Caco-2 (cell line): ENCODE measurements at places on chromosomes 4 and X. TPM values are rescaled to one million over a fixed set of nuclear protein-coding genes. Genes with fewer than 3 reads are reported as not detected.

- H3K27ac ChIP-seq = no peak overlapping the region
- no peak overlapping the region for H3K4me3 ChIP-seq
Measured at GRCh38 chr4:13328591-13328990, 155.5 kb downstream of the RAB28 start.

GRCh38 chr4:17654701-17655100 lies 40.3 kb downstream of the MED28 start:
- no peak overlapping the region for H3K27ac ChIP-seq
- H3K36me3 ChIP-seq = no peaks in the 10 kb centered on the region
- no peaks in the 10 kb centered on the region; the same call in 1 of the 2 replicates for H3K27me3 ChIP-seq
- no peak overlapping the region for H3K4me3 ChIP-seq
- DNase-seq = no peak
- H3K4me1 ChIP-seq = no peaks in the 10 kb centered on the region

PCDH19 gene
- 0.11 and 0.14 TPM in 2 replicates for total RNA-seq

DNA sequence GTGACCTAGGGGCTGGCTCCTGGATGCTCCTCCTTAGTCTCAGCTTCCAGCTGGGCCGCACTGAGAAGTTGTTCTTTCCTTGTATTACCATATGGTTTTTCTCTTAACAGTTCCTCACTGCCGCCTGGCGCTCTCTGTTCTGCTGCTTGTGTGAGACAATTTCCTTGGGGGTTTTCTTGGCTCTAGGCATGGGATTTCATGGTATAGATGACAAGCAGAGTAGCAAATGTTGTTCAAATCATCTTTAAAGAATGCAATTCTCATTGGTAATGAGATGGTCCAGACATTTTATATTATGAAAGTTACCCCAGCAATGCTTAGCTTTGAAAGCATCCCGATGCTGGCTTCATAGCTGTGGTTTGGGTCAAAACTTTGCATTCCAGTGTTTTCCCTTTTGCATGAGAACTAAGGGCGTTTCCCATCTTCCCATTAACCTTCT lies 37.6 kb downstream of the SEPTIN11 start:
- no peak for DNase-seq
- no peak overlapping the region for H3K4me3 ChIP-seq
- H3K36me3 ChIP-seq = no peaks in the 10 kb centered on the region
- peaks cover 19% of the 10 kb centered on the region; the same call in 1 of the 2 replicates for H3K4me1 ChIP-seq
- H3K27ac ChIP-seq = no peak overlapping the region
- no peaks in the 10 kb centered on the region for H3K27me3 ChIP-seq

GRCh38 chr4:163279713-163280112 lies 52.7 kb downstream of the NPY1R start:
- H3K4me3 ChIP-seq = no peak overlapping the region
- DNase-seq = no peak
- H3K36me3 ChIP-seq = no peaks in the 10 kb centered on the region

PLAC1 gene
- 1.9 and 2.7 TPM in 2 replicates for total RNA-seq

DNA sequence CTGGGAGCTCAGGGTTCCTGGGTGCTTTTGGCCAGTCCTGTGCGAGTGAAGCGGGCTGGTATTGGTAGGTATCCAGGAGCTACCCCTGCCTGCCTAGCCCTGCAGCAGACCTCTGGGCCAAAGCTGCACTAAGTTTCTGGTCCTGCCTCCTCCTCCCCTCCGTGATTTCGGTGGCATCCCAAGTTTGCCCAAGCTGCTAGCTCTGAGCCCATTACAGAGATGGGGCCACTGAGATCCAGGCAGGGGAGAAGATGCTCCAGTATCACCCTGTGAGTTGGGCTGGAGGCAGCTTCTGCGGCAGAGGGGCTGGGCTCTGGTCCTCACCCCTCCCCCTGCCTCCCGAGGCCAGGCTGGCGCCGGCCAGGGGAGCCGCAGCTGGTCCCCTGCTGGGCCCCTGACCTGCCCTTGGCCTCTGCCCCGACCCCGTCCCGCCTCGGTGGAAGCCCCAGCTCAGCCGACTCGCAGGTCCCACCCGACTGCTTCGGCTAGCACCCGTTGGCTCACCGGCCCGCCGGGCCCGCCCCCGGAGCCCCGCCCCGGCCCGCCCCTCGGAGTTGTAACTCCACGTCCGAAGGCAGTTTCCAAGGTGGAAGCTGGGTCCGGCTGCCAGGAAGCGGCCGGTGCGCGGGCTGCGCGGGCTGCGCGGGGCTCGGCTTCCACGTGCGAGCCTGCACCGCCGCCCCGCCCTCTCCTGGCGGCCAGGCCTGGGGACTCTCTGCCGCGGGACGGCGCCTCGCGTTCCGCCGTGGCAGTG lies at the start of gene DUSP9:
DUSP9 (plus strand) TSS at position 584 of the 754 bp plus-strand sequence. CDS start 751 bp downstream, outside the sequence.
- peaks cover 24% of the 10 kb centered on the region for H3K4me1 ChIP-seq
- DNase-seq = peak; percentile 82
- peak within 1 kb of the TSS; percentile 31 for H3K4me3 ChIP-seq
- no peaks in the 10 kb centered on the region for H3K36me3 ChIP-seq
- H3K27ac ChIP-seq = no peak within 1 kb of the TSS

GRCh38 chr4:2928242-2929176 lies 34.7 kb downstream of the NOP14 start:
- H3K4me1 ChIP-seq = peaks cover 8% of the 10 kb centered on the region; the same call in 1 of the 2 replicates
- no peaks in the 10 kb centered on the region; the same call in none of the 2 replicates for H3K36me3 ChIP-seq
- DNase-seq = peak; percentile 39
- H3K4me3 ChIP-seq = no peak overlapping the region

DNA sequence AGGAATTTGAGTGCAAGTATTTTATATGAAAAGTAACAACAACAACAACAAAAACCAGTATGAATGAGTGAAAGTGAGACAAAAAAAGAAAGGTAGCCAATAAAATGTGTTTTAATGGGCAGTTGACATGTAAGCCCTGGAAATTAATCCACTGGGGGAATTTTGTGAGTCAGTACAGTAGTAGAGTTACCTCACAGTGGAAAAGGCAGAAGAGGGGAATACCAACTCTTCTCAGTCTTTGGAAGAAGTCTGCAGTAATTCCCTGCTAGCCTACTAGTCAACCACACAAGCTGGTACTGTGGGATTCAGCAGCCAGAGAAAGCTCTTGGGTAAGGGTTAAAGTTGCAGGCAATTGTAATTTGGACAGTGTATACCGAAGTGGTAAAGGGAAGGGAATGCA lies 76.3 kb upstream of the IL15 start:
- H3K27ac ChIP-seq = no peak overlapping the region
- H3K4me3 ChIP-seq = no peak overlapping the region
- no peak for DNase-seq
- H3K27me3 ChIP-seq = no peaks in the 10 kb centered on the region
- H3K36me3 ChIP-seq = no peaks in the 10 kb centered on the region

GRCh38 chr4:7649741-7650531 lies 215.2 kb upstream of the PSAPL1 start:
- no peak overlapping the region for H3K27ac ChIP-seq
- H3K27me3 ChIP-seq = no peaks in the 10 kb centered on the region
- no peaks in the 10 kb centered on the region for H3K36me3 ChIP-seq
- no peak for DNase-seq
- no peak overlapping the region for H3K4me3 ChIP-seq

- H3K4me3 ChIP-seq = no peak overlapping the region
Measured at GRCh38 chr4:16513876-16514275, 287.6 kb upstream of the TAPT1 start.

DNA sequence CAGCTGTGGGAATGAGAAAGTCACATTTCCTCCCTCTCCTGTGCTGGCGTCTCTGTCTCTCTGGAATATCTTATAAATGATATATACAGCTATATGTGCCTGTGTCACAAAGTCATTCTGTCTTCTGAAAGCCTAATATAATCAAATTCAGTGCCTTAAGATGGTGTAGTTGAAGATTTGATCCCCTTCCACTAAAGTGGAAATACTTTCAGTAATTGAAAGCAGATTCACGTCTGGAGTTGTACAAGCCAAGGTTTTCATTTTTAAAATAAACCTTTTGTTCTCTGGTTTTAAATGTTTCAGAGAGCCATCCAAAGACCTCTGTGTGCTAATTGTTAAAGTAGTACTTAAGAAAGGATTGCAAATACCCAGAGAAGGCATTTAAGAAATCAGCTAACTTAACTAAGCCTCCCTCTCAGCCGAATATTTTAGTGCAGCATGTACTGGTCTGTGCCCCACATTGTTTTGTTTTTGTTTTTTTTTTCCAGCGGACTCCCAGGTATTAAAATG lies 206.8 kb downstream of the TENM3 start:
- no peaks in the 10 kb centered on the region for H3K36me3 ChIP-seq
- DNase-seq = no peak
- H3K27ac ChIP-seq = peak overlapping the region; percentile 83

FRAS1 gene
- 35.7 and 40.8 TPM in 2 replicates for total RNA-seq

DNA sequence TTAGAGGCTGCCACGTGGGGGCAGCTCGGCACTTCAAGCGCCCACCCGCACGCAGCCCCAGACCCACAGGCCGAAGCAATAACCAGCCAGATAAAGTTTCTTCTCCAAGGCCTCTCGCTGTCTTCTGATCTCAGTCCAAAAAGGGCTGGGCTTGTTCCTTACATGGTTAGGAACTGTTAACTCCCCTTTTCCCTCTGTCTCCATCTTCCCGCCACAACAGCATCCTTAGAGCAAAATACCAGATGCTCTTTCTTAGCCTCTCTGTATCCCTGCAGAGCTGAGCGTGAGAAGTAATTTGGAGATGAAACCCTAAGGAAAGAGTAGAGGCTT lies 23.4 kb upstream of the KIAA1210 start:
- no peak overlapping the region for H3K4me3 ChIP-seq
- H3K4me1 ChIP-seq = no peaks in the 10 kb centered on the region
- no peak overlapping the region for H3K27ac ChIP-seq
- DNase-seq = no peak
- H3K36me3 ChIP-seq = no peaks in the 10 kb centered on the region
- H3K27me3 ChIP-seq = no peaks in the 10 kb centered on the region

- no peaks in the 10 kb centered on the region for H3K27me3 ChIP-seq
- no peak for DNase-seq
- no peak overlapping the region for H3K27ac ChIP-seq
- no peaks in the 10 kb centered on the region for H3K4me1 ChIP-seq
- H3K4me3 ChIP-seq = no peak overlapping the region
Measured at GRCh38 chr4:102114118-102114630, 231.1 kb downstream of the SLC39A8 start.

- no peaks in the 10 kb centered on the region for H3K27me3 ChIP-seq
- no peak for DNase-seq
- H3K4me3 ChIP-seq = no peak overlapping the region
- H3K4me1 ChIP-seq = no peaks in the 10 kb centered on the region
- H3K27ac ChIP-seq = no peak overlapping the region
- no peaks in the 10 kb centered on the region for H3K36me3 ChIP-seq
Measured at GRCh38 chrX:41655631-41656030, 33.1 kb upstream of the GPR34 start.

SYTL5 gene
- 8.8 and 8.9 TPM in 2 replicates for total RNA-seq

DNA sequence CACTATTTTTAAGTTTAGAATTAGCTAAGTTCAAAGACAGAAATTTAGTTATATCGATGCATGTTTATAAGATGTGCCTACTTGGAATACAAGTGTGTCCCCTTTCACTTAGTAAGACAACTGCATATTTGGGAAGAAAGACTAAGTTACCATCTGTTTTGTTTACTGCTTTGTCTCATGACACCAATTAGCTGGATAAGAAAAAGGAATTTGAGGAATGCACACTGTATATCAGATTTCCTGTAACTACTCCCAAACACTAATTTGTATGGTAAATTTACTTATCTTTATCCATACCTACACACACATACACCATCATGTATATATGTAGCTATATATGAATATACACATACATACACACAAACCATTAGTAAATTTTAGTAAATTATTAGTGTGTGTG lies 1442.8 kb upstream of the IGFBP7 start:
- H3K27me3 ChIP-seq = no peaks in the 10 kb centered on the region
- no peaks in the 10 kb centered on the region for H3K36me3 ChIP-seq
- H3K4me1 ChIP-seq = no peaks in the 10 kb centered on the region
- no peak overlapping the region for H3K27ac ChIP-seq

PPP4R3C gene
- total RNA-seq = not detected in 2 replicates

- no peak overlapping the region for H3K27ac ChIP-seq
- no peaks in the 10 kb centered on the region for H3K4me1 ChIP-seq
Measured at GRCh38 chrX:47628982-47629381, 748 bp downstream of the CFP start.

DNA sequence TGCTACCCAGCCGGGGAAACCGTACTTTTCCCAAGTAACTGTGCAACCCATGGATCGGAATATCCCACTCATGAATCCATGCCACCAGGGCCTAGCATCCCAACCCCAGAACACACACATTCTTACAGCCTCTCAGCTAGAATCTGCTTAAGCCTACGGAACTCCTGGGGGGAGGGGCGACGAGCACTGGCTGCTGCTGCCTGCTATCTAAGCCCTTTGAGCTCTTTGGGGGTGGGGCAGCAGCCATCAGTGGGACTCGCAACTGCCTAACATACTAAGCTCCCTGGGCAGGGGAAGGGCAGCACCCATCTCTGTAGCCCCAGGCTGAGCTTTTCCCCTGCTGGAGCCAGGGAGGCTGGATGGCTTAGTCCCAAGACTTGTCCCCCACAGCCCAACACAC lies 28.6 kb downstream of the NUDT10 start:
- no peak overlapping the region for H3K4me3 ChIP-seq
- no peaks in the 10 kb centered on the region for H3K4me1 ChIP-seq
- H3K36me3 ChIP-seq = no peaks in the 10 kb centered on the region
- no peak overlapping the region for H3K27ac ChIP-seq

RPL34 gene
- total RNA-seq = 1,075 and 1,106 TPM in 2 replicates

DNA sequence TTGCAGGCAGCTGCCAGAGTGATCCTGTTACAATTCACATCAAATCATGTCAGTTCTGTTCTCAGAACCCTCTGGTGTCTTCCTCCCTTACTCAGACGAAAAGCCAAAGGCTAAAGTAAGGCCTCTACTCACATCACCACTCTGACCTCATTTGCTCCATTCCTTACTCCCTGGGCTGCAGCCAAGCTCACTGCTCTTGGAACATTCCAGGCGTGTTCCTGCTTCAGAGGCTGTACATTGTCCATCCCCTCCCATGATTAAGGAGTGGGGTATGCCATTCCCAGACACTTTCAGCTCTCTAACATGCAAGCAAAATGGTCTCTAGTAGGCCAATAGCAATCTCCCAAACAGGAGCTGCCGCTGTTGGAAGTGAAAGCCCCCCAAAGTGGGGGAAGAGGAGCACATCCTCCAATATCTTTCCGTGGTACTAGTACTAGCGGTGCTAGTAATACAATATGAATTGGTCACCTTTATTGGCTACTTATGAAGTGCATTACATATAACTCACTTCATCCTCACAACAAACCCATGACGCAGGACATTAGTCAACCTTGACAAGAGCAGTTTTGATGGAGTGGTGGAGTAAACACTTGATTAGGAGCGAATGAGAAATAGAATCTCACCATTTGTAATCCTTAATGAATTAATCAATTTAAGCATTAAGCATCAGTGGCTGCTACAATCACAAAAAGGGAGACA lies 15.0 kb downstream of the GAB3 start:
- no peaks in the 10 kb centered on the region for H3K36me3 ChIP-seq
- no peaks in the 10 kb centered on the region; the same call in 1 of the 2 replicates for H3K27me3 ChIP-seq
- no peak for DNase-seq
- H3K4me1 ChIP-seq = no peaks in the 10 kb centered on the region
- H3K4me3 ChIP-seq = no peak overlapping the region

PABPC1L2B gene
- total RNA-seq = not detected in 2 replicates

DNA sequence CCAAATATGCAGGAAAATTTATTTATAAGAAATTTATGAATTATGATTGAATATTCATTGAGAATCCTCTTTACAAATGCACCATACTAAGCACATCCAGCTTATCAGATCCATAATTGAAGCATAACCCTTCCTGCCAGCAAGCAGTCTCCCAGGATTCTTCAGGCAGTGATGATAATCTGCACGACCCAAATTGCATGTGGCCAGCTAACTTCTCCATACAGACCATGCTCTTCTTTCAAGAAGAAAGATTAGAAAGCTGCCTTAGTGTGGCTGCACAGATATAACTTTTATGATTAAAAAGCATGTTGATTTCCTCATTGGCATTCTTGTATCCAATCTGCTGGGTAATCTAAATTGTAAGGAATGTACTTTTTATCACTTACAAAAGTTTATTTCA lies 3.3 kb upstream of the CBR4 start:
- H3K36me3 ChIP-seq = no peaks in the 10 kb centered on the region
- DNase-seq = no peak
- peaks cover 9% of the 10 kb centered on the region for H3K4me1 ChIP-seq
- no peak overlapping the region for H3K27ac ChIP-seq
- H3K4me3 ChIP-seq = no peak overlapping the region
- H3K27me3 ChIP-seq = no peaks in the 10 kb centered on the region

ZNF157 gene
- total RNA-seq = not detected in 2 replicates
